ENCODE measurements at places on chromosomes 11 and 22.

- DNase-seq: no peak
Measured at GRCh38 chr11:2909133-2909902, 19.9 kb downstream of the PHLDA2 start.

DNA sequence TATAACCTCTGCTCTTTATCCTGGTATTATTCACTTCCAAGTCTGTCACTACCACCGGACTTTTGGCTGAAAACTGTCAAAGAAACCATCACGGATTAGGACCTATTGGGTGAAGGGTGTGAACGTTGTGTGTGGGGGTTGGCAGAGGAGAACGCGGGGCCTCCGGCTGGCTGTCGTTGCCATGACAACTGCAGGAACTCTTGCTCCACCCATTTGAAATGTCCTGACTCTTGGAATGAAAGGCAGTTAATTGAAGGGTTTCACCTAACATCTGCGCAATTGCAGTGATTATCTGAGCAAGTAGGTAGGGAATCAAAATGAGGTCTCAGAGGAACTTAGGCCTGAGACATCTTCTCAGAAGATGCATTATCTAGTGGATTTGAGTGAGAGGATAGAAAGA lies 60.9 kb upstream of the CLMP start:
- no peak for DNase-seq

GRCh38 chr11:60762851-60763691 lies 6.4 kb downstream of the MS4A15 start:
- no peak for DNase-seq

DNA sequence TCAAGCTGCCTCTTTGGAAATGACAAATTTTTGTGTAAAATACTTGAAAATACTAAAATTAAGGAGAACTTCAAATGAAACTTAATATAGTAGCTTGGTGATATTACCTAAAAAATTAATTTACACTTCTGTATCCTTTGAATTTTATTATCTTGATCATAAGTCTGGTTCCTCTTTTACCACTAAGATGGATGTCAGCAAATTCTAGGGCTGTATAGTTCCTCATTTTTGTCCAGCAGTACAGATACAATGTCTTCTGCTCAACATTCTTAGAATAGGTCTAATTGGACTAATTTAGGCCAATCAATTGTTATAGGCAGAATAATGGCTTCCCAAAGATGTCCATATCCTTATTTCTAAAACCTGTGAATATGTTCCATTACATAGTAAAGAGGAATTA lies 1298.0 kb upstream of the RAG2 start:
- no peak for DNase-seq

DNA sequence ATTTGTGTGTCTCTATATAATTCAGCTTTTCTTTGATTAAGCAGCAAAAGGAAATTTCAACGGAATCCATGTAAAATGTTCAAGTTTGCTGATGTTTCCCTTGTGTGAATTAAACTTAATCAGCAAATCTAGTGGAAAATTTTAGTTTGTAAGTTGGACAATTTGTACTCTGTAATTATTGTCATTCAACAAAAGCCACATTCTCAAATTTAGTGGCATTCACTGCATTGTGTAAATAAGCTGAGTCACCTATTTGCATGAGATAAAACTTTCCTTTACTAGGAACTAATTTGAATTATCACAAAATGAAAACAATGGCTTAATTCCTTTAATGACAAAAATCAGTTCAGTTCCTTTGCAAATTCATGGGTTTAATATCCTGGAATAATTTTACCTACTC lies 784.2 kb upstream of the CCDC179 start:
- no peak for DNase-seq

DNA sequence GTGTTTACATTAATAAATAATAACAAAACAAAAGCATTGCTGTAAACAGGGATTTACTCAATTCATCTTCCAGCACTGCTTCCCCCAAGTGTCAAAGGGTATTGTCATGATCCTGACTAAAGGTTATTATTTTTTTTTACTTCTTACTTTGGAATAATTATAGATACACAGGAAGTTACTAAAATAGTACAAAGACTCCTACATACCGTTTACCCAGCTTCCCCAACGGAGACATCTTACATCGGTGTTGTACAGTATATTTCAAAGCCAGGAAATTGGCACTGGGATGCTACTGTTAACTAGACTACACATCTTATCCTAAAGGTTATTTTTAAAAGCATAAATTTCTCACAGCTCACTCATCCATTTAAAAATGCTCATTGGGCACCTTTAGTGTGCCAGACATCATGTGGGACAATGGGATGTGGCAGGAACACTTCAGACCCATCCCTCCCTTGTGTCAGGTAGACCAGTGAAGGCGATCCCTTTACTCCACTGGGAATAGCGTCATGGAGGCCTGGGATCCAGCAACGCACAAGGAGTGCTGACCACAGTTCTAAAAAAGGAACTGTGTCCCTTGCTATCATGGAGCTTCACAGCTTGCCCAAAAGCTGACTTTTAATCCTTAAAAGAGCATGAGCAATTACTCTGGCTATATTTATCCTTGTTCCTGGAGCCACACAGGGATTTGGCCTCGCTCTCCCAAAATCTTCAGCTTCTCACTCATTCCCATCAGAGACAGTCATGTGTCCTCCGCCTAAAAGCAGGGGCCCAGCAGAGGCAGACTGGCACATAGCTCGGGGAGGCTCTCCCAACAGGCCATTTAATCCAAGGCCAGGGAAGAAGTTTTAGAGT lies 3.1 kb upstream of the IRAG1 start:
- DNase-seq: no peak

DNA sequence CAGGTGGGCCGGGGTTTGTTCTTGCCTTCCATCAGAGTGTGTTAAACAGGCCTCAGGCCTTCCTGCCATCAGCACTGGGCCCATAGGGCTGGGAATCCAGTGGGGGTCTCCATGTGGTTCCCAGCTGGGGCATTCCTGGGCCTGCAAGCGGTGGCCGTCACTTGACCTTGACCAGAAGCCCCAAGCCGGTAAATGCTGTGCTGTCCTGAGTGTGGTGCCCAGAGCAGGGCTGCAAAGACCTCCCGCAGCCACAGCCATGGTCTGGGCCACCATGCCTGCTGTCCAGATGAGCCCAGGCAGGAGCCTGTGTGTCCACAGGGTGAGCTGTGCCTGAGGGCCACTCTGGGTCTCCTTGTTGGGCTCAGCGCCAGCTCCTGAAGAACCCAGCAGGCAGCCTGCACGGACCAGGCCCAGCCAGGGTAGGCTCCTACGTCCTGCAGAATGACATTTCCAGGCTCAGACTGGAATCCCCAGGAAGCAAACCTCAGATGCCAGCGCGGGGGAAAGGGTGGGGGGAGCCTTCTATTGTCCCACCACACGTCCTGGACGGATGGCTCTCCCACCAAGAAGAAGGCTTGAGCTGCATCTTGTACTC lies 117.3 kb downstream of the KCNQ1OT1 start:
- DNase-seq: no peak

DNA sequence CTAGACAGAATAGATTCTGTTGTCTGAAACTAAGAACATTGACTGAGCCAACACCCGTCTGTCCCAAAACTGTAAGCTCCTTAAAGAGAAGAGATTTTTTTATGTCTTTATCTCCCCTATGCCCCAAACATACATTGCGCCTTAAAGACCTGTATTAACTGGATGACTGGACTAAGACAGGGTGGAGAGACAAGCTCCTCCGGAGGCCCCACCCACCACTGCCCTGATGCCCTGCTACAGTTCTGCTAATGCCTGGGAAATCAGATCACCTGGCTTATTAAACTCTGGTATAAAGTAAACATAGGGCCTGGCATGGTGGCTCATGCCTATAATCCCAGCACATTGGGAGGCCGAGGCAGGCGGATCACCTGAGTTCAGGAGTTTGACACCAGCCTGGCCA lies 203.7 kb downstream of the TENM4 start:
- no peak for DNase-seq

DNA sequence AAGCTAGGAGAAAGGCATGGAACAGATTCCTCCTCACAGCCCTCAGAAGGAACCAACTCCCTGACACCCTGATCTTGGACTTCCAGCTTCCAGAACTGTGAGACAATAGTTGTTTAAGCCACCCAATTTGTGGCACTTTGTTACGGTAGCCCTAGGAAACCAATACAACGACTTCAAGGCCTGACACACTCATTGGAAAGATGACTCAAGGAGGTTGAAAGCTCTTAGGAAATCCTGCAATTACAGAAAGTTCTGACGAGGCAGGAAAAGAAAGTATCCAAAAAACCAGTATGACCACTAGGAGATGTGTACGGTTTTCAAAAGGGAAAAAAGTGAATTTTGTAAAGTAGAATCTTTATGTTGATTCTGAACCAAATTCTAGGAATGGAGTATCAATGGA lies 161.4 kb downstream of the SWAP70 start:
- DNase-seq: no peak

GRCh38 chr11:119550053-119550752 lies 127.2 kb upstream of the THY1 start:
- DNase-seq: no peak

GRCh38 chr11:128684549-128685401 lies 9.1 kb upstream of the FLI1 start:
- DNase-seq: no peak

DNA sequence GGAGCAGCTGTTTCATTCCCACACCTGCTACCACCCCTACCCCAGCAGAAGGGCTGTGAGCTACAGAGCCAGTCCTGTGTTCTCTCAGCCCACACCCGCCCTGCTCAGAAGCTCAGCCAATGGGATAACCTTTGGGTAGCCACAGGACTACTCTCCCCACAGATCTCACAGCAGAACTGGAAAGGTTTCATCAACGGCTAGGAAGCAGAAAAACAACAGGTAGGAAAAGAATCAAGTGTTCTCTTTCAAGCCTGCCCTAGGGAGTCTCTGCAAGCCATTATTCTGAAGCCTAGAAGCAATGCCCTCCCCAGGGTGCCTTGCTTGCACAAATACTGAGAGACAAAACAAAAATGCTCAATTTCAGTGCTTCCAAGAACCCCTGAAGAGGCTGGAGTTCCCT lies 77.2 kb downstream of the TMPRSS5 start:
- DNase-seq: no peak

- DNase-seq: no peak
Measured at GRCh38 chr11:127049486-127049885, 48.9 kb upstream of the KIRREL3 start.

DNA sequence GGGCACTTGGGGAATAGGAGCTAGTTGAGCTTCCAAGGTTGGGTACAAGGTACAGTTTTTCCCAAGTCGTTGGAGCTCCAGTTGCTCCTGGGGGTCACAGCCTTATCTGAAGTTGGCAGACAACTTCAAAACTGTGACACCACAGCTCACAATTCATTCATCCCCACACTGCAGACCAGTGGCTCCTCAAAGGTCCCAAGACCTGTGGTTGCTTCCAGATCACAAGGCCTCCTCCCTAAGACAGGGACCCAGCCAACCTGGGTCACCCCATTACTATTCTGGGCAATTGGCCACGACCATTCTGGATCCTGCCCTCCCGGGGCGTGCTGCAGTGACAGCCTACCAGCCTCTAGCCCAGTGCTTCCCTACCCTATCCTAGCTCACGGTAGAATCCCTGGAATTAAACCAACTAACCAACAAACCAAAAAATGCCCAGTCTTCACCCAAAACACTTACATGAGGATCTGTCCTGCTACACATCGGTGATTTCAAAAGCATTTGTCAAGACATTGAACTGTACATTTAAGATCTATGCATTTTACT lies 862 bp upstream of the PDXP start:
- DNase-seq: peak; percentile 29

DNA sequence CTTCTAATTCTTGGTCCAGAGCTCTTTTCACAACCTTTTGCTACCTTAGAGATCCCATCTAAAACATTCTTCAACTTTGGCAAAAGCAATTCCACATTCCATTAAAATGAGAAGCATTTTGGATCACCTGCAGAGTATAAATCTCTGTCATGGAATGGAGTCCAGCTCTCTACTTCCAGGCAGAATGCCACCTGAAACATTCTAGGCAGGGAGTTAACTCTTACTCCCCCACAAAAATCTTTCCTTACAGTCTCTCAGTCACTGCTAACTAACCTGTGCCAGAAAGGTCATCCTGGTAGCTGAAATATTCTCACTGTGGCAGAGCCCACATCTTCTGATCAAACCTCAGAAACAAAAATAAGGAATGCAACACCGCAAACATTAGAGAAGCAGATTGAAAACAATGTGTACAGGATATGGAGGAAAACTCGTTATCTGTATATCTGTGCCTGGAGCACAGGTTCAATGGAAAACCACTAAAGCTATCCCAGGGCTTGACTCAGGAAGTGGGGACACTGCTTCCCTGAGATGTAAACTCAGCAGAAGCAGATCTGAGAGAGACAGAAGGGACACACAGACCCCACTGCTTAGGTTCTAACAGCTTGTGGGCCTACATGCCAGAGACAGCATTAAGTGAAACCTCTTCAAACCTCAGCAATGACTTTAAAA lies 78.9 kb downstream of the KCNC1 start:
- DNase-seq: no peak

DNA sequence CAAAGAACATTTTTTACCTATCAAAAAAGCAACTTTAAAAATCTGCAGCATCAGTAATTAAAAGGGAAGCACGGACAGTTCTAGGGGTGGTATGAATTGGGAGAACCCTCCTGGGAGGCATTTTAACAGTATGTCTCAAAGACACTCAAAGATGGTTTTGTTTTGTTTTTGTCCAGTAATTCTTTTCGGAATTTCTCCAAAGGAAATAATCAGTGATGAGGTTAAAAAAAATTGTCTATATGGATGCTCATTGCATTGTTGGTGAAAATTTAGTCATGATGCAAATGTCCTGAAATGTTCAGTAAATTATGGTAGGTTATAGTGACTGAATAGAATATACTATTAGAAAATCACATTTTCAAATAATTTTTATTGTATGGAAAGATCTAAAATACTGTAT lies 115.1 kb downstream of the ATXN10 start:
- DNase-seq: no peak

DNA sequence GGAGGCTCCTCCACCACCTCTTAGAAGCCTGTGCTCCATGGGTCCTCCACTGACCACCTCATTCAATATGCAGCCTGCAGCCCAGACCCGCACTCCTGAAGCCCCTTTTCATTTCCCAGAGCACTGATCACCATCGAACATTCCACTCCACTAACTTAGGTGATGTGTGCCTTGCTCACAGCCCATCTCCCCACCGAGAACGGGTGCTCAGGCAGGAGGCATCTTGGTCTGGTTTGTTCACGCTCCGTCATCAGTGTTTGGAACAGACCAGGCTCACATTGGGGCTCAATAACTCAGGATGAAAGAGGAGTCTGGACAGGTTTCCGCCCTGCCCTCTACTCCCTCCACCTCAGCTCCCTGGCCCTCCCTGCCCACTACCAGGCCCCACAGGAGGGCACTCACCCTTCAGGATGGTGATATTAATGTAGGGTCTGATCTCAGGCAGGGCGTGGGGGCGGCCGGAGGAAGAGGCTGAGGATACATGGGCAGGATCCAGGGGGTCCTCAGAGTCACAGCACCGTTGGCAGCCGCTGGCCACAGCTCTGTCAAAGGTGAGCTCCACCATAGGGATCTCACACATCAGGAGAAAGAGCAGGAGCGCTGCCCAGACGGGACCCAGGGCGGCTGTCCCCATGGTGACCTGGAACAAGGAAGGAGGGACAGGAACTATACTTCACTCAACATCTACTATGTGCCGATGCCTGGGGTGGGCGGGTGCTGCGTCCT lies 3.1 kb downstream of the C1QTNF6 start:
- no peak for DNase-seq

DNA sequence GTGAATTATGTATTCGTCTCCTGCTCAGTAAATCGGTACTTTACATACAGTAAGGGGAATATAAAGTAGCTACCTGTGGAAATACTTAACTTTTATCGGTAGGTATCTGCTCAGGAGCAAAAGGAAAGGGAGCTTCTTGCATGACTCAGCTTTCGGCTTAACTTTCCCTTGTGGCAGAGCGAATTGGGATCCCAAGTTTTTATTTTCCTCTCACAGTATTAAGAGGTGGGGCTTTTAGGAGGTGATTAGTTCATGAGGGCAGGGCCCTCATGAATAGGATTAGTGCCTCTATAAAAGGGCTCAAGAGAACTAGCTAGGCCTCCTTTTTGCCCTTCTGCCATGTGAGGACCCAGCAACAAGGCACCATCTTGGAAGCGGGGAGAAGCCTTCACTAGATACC lies 18.7 kb downstream of the RCN1 start:
- DNase-seq: no peak

Measured in activated T-cell treated with anti-CD3 and anti-CD28 coated beads, Interleukin-2, amount 50 U/mL, for 48 hours (primary cell).